ENCODE measurements at places on chromosomes 16 and 17.

GRCh38 chr16:65576631-65577030 lies 454.8 kb upstream of the CDH11 start:
- no peak for DNase-seq

- DNase-seq, result no peak
Measured at GRCh38 chr16:72944757-72945485, 103.0 kb downstream of the ZFHX3 start.

GRCh38 chr16:11147033-11147753 lies 108.8 kb downstream of the SOCS1 start:
- DNase-seq, result no peak

DNA sequence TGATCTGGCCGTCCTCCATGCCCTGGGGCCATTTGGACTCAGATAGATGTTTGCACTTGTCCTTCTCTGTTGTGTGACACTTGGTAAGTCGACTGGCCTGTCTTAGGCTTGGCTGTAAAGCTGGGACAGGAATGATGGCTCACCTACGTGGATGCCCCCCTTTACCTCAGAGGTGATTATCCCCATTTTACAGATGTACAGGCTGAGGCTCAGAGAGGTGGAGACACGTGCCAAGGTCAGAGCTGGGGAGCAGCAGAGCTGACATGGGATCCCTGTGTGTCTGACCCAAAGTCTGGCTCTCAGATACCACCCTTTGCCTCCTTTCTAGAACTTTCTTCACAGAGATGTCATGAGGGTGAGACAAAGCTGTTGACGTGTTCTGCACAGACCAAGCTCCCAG lies 71.3 kb upstream of the CIBAR2 start:
- no peak for DNase-seq

DNA sequence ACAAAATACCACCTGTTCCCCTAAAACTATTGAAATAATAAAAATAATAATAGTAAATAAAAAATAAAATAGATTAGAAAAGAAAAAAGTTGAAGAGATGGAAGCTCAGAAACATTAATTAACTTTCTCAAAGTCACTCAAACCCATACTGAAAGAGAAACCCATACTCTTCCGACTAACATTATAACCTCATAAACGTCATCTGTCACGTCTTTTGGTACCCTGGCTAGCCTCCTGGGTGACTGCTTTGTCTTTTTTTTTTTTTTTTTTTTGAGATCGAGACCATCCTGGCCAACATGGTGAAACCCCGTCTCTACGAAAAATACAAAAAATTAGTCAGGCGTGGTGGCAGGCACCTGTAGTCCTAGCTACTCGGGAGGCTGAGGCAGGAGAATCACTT lies 7.6 kb downstream of the SLFN12L start:
- no peak for DNase-seq

- DNase-seq, result no peak
Measured at GRCh38 chr16:3401719-3402397, 843 bp downstream of the ZNF174 start.
